ENCODE measurements at places on chromosomes 6 and 20. TPM values are rescaled to one million over a fixed set of nuclear protein-coding genes. Genes with fewer than 3 reads are reported as not detected.

DNA sequence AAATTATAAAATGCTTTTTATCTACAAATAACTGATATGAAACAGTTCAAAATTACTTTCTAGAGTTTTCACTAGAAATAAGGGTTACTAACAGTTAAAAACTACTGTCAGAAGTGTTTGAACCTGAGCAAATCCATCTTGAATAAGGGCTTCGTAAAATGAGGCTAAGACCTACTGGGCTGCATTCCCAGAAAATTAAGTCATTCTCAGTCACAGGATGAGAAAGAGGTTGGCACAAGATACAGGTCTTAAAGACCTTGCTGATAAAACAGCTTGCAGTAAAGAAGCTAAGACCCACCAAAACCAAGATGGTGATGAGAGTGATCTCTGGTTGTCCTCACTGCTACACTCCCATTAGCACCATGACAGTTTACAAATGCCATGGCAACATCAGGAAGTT is 93.7 kb downstream of the PLG start:
- no peak for DNase-seq
- H3K36me3 ChIP-seq, result no peaks in the 10 kb centered on the region
- H3K27ac ChIP-seq, result no peak overlapping the region
- no peaks in the 10 kb centered on the region for H3K4me1 ChIP-seq
- H3K4me3 ChIP-seq, result no peak overlapping the region

GRCh38 chr20:51758978-51759544 is 9.1 kb downstream of the ATP9A start:
- no peaks in the 10 kb centered on the region for H3K36me3 ChIP-seq
- peak overlapping the region; percentile 70 for H3K27ac ChIP-seq
- H3K4me1 ChIP-seq, result peaks cover 3% of the 10 kb centered on the region
- no peak for DNase-seq

- H3K27ac ChIP-seq, result no peak overlapping the region
- H3K27me3 ChIP-seq, result no peaks in the 10 kb centered on the region
- H3K4me3 ChIP-seq, result no peak overlapping the region
- DNase-seq, result no peak
Measured at GRCh38 chr20:8166730-8167129, 34.7 kb downstream of the PLCB1 start.

DNA sequence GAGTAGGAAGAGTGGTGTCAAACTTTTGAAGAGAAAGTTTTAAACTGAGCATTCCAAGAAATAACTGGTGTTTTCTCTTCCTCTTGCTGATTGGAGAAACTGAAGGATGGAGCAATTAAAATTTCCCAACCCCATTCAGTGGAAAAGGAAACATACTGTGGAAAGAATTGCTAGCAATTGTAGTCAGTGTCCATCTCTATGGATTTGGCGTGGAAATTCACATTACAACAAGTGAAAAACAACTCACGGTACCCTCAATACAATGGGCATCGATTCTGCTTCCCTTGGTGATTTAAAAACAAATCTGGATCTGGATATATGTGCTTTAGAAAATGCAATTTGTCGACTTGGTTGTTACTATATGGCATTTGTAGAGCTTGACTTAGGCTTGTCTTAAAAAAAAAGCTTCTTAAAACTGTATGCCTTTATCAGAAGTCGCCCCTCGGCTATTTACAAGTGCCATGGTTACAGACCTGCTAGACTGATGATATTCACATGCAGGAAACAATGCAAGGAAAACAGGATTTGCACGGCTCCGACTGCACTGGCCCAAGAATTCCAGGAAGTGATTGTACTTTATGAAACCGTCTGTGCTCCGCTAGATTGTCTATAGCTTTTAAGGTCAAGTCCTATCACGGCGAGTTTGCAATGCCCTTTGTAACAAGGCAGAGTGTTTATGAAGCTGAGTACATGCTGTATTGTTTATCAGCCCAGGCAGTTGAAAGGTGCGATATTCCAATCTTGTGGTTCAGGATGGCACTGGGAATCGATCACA is 131.7 kb upstream of the PHACTR1 start:
- H3K27ac ChIP-seq, result no peak overlapping the region
- H3K4me3 ChIP-seq, result no peak overlapping the region
- no peaks in the 10 kb centered on the region for H3K4me1 ChIP-seq
- no peaks in the 10 kb centered on the region for H3K27me3 ChIP-seq

The SMIM26 gene
- 56.3 TPM for polyA plus RNA-seq

- DNase-seq, result no peak
- H3K36me3 ChIP-seq, result peaks cover 19% of the 10 kb centered on the region
- H3K27ac ChIP-seq, result no peak overlapping the region
Measured at GRCh38 chr20:36519944-36520343, 21.4 kb upstream of the MYL9 start.

The TINAG gene
- polyA plus RNA-seq, result not detected

GRCh38 chr6:157405986-157406385 is 25.0 kb downstream of the ZDHHC14 start:
- H3K4me3 ChIP-seq, result no peak overlapping the region
- no peaks in the 10 kb centered on the region for H3K4me1 ChIP-seq
- H3K27ac ChIP-seq, result no peak overlapping the region
- H3K36me3 ChIP-seq, result no peaks in the 10 kb centered on the region
- no peak for DNase-seq
- H3K27me3 ChIP-seq, result no peaks in the 10 kb centered on the region

DNA sequence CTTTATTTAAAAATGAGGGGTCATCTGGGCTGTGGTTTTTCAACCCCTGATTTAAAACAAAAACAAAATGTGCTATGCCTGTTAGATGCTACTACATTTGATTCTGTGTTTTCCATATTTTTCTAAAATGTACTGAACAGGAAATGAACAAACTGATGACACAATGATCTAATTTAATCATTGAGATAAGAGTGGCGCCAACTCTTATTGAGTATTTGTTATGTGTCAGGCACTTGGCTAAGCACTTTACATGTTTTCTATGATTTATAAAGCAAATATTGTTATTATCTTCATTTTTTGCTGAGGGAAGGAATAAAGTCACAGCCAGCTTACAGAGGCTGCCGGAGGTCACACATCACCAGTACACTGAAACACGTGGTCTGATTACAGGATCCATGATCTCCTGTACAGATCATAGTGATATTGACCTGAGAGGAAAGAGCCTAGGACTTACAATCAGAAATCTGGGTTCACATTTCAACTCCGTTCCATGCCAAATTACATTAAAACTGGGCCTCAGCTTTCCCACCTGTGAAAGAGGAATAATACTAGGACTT is 166.7 kb downstream of the ESR1 start:
- no peaks in the 10 kb centered on the region for H3K4me1 ChIP-seq
- H3K36me3 ChIP-seq, result peaks cover 7% of the 10 kb centered on the region
- H3K4me3 ChIP-seq, result no peak overlapping the region
- DNase-seq, result no peak
- no peaks in the 10 kb centered on the region for H3K27me3 ChIP-seq

The COL9A3 gene
- polyA plus RNA-seq, result 1.2 TPM

DNA sequence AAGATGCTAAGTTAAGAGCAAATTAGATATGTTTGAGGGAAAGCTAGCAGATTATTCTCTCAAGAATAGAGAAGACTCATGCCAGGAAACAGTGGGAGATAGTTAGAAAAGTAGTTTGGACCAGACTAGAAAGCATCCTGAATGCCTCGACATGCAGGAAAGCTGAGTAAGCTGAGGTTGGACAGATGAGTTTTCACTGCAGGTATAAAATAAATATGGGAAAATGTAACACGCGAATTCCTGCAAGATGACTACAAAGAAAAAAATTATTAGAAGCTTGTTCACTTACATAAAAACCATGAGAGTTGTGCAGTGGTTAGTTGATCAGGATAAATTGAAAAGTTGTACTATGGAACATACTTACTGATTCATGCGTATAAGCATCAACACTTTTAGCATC is 484.2 kb upstream of the MANEA start:
- H3K27ac ChIP-seq, result no peak overlapping the region
- peaks cover 11% of the 10 kb centered on the region for H3K4me1 ChIP-seq
- H3K4me3 ChIP-seq, result no peak overlapping the region
- no peaks in the 10 kb centered on the region for H3K36me3 ChIP-seq
- H3K27me3 ChIP-seq, result no peaks in the 10 kb centered on the region

DNA sequence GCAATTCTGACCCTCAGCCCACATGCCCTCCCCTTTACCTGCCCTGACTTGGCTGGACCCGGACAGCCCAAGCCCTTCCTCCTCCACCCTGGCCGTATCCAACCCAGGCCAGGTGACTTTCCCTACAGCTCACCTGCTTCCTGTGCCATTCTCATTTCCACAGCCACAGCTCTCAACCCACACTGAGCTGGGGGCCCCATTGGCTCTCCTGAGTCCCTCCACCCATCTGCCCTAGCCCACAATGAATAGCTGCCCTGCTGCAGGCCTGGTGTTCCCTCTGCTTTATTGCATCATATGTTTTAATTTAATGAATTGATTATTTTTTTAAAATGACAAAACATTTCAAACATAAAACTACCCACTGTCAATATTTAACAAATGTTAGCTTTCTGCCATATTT is 118.5 kb upstream of the BACH2 start:
- H3K27ac ChIP-seq, result no peak overlapping the region
- no peaks in the 10 kb centered on the region for H3K4me1 ChIP-seq
- H3K36me3 ChIP-seq, result no peaks in the 10 kb centered on the region
- no peak overlapping the region for H3K4me3 ChIP-seq
- DNase-seq, result no peak

The CTAGE9 gene
- polyA plus RNA-seq, result not detected

- H3K4me3 ChIP-seq, result no peak overlapping the region
- H3K27ac ChIP-seq, result no peak overlapping the region
- no peaks in the 10 kb centered on the region for H3K4me1 ChIP-seq
- DNase-seq, result no peak
- H3K36me3 ChIP-seq, result no peaks in the 10 kb centered on the region
Measured at GRCh38 chr6:140871911-140872310, 1260.8 kb upstream of the GJE1 start.

DNA sequence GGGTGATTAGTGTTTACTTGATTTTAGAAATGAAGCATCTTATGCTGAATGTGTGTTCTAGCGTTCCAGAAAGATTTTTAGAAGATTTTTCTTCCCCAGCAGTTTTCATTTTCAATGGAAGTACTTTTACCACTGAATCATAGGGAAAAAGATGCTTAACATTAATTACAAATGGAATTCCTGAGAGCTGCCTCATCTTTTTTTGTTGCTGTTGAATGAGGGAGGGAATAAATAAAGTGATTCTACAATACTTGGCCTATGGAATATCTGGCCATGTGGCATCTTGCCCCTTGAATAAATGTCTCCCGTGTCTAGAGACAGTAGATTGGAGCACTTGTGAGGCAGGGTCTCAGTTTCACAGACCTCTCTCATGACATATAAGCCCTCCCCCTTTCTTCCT is 44.1 kb upstream of the SLC22A1 start:
- no peak overlapping the region for H3K27ac ChIP-seq
- no peak for DNase-seq
- no peak overlapping the region for H3K4me3 ChIP-seq
- H3K36me3 ChIP-seq, result peaks cover 30% of the 10 kb centered on the region
- peaks cover 19% of the 10 kb centered on the region for H3K4me1 ChIP-seq

The PHF20 gene
- 9.9 TPM for polyA plus RNA-seq

GRCh38 chr20:30921286-30922071 is 336.0 kb upstream of the DEFB115 start:
- no peaks in the 10 kb centered on the region for H3K27me3 ChIP-seq
- H3K27ac ChIP-seq, result no peak overlapping the region
- no peak overlapping the region for H3K4me3 ChIP-seq
- no peaks in the 10 kb centered on the region for H3K36me3 ChIP-seq
- no peak for DNase-seq

DNA sequence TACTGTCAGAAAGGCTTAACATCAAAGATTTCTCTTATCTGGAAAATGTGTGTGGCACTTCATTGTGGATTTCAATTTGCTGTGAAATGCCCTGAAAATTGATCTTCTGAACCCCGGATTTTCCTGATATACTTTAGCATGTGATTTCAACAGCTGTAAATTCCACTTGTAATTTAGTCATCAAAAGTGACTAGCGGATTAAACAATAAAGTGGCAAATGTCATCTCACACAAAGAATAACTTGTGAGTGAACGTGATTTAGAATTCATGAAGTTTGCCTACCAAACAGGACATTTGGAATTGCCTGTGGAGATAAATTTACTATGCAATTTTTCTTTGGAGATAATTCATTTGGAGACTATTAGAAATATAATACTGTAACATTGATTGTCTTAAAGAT is 601.6 kb downstream of the COL12A1 start:
- H3K27ac ChIP-seq, result no peak overlapping the region
- no peak overlapping the region for H3K4me3 ChIP-seq
- no peak for DNase-seq
- H3K27me3 ChIP-seq, result no peaks in the 10 kb centered on the region
- no peaks in the 10 kb centered on the region for H3K4me1 ChIP-seq

DNA sequence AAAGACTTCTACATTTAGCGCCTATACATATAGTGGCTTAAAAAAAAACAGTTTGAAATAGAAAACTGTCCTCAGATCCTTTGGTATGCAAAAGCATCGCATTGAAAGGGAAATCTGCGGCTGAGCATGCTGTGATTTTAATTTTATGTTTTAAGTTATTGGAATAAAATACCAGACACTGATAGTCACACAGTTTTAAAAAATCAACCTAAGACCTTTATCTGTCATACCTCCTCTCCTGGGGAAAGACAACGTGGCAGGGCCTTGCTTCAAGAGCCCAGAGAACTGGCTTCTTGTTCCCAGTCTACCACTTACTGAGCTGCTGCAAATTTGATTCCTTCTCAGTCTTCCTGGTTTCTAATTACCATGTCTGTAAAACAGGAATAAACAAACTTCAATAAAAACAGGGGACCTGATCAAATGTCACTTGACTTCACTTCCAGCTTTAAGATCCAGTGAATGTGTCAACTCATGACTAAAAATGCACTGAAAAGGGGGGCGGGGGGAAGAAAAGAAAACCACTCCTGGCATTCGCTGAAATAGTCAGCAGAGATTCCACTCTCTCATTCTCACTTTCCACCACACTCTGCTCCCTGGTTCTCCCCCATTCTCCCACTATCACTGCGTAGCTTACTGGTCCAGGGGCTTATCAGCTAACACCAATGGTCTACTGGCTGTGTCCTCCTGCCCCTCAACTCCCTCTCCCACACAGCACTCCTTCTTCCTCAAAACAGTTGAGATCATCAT is 494.7 kb upstream of the MARCKS start:
- DNase-seq, result no peak
- H3K27me3 ChIP-seq, result no peaks in the 10 kb centered on the region
- no peaks in the 10 kb centered on the region for H3K4me1 ChIP-seq
- no peak overlapping the region for H3K4me3 ChIP-seq
- H3K27ac ChIP-seq, result no peak overlapping the region
- H3K36me3 ChIP-seq, result no peaks in the 10 kb centered on the region

DNA sequence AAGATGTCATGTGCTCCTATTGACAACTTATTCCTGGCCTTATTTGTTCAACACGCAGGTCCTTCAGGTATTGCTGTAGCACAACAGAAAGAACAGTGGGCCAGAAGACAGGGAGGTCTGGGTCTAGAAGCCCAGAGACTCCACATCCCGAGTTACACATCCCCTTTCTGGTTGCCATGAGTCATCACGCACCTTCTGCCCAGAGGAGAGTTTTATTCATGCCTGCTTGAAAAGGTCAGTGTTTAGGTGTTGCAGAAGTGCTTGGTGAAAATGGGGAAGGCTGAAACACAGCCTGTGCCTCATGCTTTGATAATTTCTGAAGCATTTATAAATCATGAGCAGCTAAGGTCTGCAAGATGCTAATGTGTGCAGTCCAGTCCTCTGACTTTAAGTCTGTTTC is 256.4 kb downstream of the GMPR start:
- no peak overlapping the region for H3K27ac ChIP-seq
- DNase-seq, result no peak
- H3K36me3 ChIP-seq, result peaks cover 2% of the 10 kb centered on the region
- H3K4me3 ChIP-seq, result no peak overlapping the region
- H3K27me3 ChIP-seq, result no peaks in the 10 kb centered on the region
- no peaks in the 10 kb centered on the region for H3K4me1 ChIP-seq

All from liver (tissue), 10 donors.